ENCODE measurements at places on chromosomes 13 and 19.

DNA sequence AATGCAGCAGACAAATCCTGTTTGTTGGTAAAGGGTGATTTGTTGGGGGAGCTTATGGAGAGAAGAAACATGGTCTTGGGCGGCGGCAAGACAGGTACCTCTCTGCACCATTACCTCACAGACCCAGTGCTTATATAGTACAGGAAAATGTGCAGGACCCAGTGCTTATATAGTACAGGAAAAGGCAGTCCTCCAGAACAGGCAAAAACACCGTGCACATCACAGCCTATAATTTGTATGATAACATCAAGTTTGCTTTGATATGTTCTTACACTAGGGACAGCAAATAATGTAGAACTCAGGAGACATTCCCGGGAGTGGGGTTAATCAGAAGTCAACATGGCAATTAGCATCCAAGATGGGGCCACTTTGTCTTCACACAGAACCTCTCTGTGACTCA lies 20.9 kb downstream of the VAV1 start:
- DNase-seq, result no peak

- DNase-seq, result no peak
Observed at GRCh38 chr13:100954430-100955305, 280.1 kb upstream of the TMTC4 start.

GRCh38 chr19:2286402-2287140 lies 4.6 kb upstream of the PEAK3 start:
- no peak for DNase-seq

DNA sequence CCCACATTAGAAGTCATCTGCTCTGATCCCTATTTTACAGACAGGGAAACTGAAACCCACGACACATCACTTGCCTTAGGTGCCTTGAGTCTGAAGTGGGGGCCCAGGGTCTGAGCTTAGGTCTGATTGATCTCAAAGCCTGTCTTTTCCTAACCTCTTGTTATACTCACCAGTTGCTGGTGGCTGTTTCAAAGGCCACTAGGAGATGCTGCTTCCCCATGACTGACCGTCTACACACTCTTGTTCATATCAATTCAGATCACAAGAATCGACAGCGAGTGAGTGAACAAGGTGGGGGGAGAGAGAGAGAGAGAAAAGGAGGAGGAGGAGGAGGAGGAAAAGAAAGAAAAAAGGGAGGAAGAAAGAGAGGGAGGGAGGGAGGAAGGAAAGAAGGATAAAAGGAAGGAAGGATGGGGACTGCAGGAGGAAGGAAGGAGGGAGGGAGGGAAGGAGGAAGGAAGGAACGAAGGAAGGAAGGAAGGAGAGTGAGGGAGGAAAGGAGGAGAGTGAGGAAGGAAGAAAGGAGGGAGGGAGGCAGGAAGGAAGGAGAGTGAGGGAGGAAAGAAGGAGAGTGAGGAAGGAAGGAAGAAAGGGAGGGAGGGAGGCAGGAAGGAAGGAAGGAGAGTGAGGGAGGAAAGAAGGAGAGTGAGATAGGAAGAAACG lies 3.3 kb downstream of the OR10H1 start:
- DNase-seq, result no peak

GRCh38 chr19:45322311-45322710 lies 364 bp downstream of the CKM start:
- no peak for DNase-seq
